ENCODE measurements at places on chromosomes 3 and 15.

- no peak for DNase-seq
Measured at GRCh38 chr15:27218426-27218825, 247.4 kb downstream of the GABRG3 start.

GRCh38 chr3:134852893-134853351, 57.9 kb downstream of the EPHB1 start:
- no peak for DNase-seq

DNA sequence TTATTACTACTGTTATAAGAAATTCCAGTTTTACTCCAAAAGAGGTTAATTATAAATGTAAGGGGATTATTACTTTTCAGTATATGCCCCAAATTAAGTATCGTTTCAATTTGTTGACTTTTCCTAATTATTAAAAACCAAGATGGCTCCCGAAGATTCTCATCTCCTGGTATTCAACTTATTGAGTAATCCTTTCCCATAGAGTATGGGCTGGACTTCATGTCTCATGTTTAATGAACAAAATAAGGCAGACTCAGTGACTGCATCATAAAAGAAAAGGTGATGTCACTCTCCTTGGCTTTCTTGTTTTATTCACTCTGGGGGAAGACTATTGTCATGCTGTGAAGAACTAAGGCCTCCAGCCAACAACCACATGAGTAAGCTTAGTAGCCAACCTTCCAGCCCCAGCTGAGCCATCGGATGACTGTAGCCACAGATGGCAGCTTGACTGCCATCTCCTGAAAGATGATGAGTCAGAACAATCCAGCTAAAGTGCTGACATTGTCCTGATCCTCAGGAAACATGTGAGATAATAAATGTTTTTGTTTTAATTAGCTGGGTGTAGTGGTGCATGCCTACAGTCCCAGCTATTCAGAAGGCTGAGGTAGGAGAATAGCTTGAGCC, 17.3 kb downstream of the IGF2BP2 start:
- DNase-seq, result no peak

DNA sequence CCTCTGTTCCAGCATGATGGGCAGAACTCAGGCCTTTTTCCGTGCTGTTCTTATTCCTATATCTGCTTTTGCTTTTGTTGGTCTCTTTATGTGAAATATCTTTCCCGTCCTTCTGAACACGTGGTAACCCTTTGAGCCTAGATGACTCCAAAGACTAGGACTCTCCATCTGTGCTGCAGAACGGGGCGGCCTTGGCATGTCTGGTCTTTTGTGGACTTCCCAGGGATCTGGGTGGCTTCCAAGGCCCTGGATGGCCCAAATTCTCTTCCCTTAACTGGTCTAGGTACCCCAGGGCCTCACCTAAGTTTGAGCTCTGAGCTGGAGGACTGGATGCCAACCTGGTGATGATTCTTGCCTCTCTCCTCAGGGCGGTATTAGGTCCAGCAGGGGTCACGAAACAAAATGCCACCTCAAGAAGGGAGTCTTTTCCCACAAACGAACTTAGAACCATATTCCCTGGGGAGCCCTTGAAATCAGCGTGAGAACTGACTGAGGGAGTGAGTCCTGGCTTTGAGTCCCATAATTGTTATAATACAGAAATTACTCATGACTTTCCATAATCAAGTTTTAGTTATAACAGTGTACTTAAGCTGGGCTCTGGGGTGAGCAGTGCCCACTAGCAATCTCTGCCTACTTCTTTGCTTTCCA, 13.8 kb downstream of the TLNRD1 start:
- no peak for DNase-seq

DNA sequence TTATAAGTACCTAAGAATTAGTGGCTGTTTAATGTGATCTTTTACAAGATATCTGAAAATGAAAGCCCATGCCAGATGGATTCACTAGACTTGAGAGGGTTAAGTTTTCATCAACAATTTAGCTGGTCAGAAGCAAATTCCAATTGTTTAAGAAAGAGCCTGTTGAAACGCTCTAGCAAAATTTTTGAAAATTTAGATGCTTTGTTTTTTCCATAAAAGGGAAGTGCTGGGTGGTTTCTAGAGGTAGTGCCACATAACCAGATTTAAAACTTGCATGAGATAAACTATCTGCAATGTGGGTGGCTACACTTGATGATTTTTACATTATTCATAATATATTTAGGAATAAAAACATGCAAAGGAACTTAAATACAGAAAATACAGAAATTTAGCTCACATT, 48.5 kb upstream of the SKIL start:
- no peak for DNase-seq

DNA sequence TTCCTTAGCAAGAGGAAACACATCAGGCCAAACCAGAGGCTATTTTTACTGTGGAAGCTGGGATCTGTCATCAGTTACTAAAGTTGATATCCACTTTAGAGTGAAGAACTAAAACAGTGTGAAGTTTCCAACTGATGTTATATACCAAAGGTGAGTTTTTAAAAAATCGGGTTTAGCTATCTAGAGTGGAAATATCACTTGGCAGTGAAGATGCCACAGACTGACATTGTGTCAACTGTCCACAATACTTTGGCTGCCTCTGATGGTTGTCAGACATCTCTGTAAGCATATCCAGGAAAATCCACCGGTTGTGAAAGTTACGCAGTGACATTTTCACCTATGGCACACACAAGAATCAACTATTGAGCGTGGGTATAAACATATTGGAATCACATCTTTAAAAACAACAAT, 9.2 kb downstream of the ZIC1 start:
- no peak for DNase-seq

DNA sequence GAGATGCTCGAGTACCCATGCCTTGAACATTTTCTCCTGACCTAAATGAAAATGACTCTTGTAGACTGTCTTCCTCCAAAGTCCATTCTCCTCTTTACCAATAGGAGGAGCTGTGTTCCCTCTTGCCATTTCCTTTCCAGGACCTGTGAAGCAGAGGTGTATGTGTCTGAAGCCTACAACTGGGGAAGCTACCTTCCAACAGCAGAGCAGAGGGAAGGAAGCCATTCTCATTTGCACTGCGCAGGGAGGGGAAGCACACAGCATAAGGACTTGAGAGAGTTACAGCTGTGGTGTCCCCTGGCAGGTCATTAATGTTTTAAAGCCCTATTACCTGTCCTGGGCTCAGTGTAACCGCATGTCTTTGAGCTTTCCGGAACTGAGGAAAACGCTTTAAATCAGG, 38.7 kb downstream of the HSPBAP1 start:
- DNase-seq, result no peak

GRCh38 chr3:182420741-182421140, 372.6 kb upstream of the ATP11B start:
- DNase-seq, result no peak

GRCh38 chr3:47747558-47747957, 34.1 kb downstream of the SMARCC1 start:
- DNase-seq, result no peak

- no peak for DNase-seq
Measured at GRCh38 chr3:54157860-54158259, 35.5 kb downstream of the CACNA2D3 start.

- DNase-seq, result no peak
Measured at GRCh38 chr3:140748903-140749302, 71.0 kb downstream of the TRIM42 start.

DNA sequence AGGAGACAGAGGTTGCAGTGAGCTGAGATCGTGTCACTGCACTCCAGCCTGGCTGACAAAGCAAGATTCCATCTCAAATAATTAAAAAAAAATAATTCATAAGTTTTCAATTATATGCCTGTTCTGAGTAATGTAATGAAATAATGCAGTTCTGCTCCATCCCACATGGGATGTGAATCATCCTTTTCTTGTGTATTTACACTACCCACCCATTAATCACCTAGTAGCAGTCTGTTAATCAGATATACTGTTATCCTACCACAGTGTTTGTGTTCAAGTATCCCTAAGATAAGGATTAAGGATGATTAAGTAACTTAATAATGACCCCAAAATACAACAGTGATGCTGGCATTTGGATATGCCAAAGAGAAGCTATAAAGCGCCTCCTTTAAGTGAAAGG, 38.8 kb downstream of the PIGB start:
- no peak for DNase-seq

- no peak for DNase-seq
Measured at GRCh38 chr3:36814066-36814717, 49.8 kb upstream of the DCLK3 start.

Measured in NCI-H2107 (cell line).